ENCODE measurements at places on chromosomes 16 and 17.
A peak's percentile ranks its signal among the peaks of the same experiment; 100 is the strongest.

- no peak for DNase-seq
Measured at GRCh38 chr16:75053791-75054555, 55.1 kb downstream of the ZNRF1 start.

DNA sequence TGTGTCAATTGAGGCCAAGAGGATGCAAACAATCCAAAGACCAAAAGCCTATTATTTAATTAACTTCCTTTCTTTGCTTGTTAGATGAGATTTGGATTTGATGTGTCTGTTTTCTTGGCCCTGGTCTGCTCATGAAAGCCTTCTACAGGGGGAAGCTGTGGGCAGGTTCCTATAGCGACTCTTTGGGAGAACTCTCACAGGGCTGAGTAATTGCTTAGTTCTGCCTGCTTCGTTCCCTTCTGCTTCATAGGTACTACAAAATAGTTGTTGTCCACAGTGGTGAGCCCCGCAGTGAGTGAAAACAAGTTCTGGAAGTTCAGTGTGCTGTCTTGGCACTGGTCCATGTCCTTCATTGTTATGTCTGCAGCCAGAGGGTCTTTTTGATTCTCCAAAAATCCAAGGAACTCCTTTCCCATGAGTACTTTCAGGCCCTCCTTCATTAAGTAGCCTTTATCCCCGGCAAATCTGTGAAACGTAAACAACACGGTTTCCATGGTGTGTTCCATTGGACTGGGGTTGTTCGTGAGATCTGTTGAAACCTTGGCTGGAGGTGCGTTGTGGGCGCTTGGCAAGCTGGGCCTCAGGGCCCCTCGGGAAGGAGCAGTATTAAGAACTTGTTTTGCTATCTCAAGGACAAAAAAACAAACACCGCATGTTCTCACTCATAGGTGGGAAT lies 30.0 kb upstream of the ANKRD40CL start:
- DNase-seq: no peak

DNA sequence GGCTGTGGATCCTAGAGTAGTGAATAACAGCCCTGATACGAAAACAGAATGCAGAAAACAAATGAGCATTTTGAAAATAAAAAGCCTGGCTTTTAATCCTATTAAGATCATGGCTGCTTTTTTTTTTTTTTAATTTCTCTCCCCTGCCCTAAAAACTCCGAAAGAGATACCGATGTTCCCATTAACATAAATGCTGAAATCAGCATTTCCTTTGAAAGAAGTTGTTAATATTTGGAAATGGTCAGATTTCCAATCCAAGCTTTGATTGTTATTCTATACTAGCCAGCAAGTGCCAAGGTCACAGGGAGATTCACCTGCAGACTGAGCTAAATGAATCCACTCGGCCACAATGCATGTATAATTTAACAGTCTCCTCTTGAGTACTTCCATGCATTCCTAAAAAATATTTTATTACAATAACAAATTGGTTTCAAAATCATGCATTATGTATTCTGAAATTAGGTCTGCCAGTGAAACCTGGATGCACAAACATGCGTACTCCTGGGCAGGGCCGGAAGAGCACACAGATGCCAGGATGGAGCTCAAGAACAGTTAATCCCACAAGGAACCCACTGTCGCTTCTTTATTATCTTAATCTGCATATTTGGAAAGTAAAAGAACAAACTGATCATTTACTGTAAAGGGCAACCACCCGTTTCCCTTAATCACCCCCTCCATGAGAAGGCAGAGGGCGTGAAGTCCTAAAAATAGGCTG lies 521.5 kb upstream of the ZFHX3 start:
- no peak for DNase-seq

DNA sequence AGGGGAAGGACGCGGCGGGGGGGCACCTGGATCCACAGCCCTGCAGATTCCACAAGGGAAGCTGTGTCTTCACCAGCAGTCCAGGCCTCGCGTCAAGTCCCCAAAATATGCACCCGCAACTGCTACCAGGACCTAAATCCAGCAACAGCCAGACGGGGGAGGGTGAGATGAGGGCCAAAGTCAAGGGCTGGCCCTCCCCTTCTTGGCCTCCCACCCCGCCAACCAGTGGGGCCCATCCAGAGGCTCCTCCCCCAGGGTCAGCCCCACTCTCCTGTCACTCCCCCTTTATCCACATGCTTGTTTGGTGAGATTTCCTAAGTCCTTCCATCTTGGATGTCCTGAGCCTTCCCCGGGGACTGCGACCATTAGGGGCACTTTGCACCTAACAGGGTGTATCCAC lies 138.7 kb downstream of the ENGASE start:
- no peak for DNase-seq

- DNase-seq: peak; percentile 96
Measured at GRCh38 chr17:71180801-71181385, 939.9 kb upstream of the SOX9 start.

GRCh38 chr16:8713635-8714172 lies 39.3 kb downstream of the ABAT start:
- no peak for DNase-seq

GRCh38 chr17:37182786-37183465 lies 192.9 kb upstream of the C17orf78 start:
- DNase-seq: no peak

DNA sequence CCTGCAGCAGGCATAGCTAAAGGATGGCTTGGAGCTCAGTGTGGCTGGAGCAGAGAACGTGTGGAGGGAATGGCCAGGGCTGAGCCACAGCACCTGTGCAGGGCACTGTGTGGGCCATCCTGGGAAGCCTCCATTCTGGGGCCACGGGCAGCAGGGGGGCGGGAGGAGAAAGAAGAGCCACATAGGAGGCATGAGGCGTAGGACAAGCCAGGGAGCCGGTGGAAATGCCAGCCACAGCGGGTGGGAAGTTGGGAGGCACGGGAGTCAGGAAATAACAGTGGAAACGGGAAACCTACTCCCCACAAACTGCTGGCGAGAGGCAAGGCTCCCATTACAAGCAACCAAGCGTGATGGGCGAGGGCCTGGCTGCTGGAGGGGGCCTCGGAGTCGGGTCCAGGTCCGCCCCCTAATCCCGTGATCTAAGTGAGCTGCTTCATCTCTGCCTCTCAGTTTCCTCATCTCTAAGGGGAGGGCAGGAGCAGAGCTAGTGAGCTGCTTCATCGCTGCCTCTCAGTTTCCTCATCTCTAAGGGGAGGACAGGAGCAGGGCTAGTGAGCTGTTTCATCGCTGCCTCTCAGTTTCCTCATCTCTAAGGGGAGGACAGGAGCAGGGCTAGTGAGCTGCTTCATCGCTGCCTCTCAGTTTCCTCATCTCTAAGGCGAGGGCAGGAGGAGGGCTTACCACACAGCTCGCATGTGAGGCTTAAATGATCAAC lies 104.9 kb downstream of the ADCY9 start:
- no peak for DNase-seq
